ENCODE measurements at places on chromosomes 7 and 10.

GRCh38 chr10:121104476-121105111 is 253.4 kb downstream of the WDR11 start:
- DNase-seq = no peak

- no peak for DNase-seq
Observed at GRCh38 chr7:157729566-157729965, 392.8 kb downstream of the DNAJB6 start.

GRCh38 chr7:22268884-22269421 is 88.0 kb downstream of the RAPGEF5 start:
- no peak for DNase-seq

DNA sequence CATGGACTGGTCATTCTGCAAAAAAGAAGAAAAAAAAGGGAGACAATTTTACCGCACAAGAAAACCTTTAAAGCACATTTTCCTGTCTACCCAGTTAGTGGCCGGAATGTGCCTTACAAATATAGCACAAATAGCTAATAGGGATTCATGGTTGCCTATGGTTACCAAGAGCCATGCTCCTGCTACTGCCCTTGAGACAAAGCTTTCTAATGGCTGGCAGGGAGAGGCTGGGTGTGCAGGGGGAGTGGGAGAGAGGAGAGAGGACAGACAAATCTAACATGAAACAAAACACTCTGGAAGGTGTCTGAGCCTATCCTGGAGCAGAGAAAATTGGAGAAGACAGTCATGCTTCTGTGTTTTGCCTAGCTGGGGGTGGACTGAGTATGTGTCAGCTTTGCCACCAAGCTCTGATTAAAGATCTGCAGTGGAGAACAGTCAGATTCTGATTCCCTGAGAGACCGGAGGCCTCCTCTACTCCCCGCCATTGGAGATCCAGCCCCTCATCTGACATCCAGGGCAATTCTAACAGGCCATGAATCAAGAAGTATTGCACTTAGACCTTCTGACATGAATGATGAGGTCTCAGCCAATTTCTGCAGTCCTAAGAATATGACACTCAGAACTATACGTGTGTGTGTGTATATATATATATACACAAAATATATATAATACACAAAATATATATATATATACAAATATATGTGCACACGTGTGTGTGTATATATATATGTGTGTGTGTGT is 80.2 kb downstream of the PRTFDC1 start:
- DNase-seq = no peak

- DNase-seq = no peak
Observed at GRCh38 chr7:105897999-105898398, 21.6 kb upstream of the ATXN7L1 start.

DNA sequence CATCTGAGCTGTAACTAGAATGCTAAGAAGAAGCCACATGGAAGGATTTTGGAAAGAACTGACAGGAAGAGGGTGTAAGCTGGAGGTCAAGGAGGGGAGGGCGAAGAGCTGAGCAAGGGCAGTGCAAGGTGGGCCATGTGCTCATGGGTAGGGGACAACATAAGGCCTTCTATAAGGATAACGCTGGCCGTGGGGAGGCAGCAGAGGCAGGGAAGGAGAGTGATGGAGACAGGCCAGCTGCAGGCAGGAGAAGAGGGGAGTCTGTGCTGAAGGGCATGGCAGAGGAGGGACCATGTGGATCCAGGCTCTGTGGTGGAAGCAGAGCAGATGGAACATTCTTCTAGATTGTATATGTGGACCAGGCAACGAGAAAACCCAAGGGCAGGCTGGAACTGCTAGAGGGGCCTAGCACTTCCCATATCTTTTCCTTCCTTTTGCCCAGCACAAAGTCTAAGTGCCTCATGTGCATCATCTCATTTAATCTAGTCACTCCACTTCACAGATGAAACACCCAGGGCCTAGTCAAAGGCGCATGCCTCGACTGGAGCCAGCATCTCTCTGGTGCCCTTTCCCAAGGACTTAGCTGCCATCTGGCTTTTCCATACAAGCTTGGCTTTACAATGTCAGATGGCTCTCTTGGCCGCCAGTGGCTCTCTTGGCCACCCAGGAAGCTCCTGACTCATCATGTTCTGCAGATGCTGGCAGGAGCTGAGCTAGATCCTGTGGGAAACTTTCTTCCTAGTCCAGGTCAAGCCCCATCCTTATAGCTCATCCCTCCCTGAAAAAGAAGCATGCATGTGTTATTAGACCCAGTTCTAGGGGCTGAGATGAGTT is 6.6 kb downstream of the LRRC18 start:
- no peak for DNase-seq

- no peak for DNase-seq
Observed at GRCh38 chr7:123819001-123819400, 26.0 kb upstream of the HYAL4 start.

All from T-helper 22 cell (primary cell).